ENCODE measurements at places on chromosomes 12 and 14.

- no peak for DNase-seq
Measured at GRCh38 chr12:67632005-67632404, 16.5 kb upstream of the DYRK2 start.

GRCh38 chr12:67758119-67758518, 109.6 kb downstream of the DYRK2 start:
- DNase-seq = no peak

DNA sequence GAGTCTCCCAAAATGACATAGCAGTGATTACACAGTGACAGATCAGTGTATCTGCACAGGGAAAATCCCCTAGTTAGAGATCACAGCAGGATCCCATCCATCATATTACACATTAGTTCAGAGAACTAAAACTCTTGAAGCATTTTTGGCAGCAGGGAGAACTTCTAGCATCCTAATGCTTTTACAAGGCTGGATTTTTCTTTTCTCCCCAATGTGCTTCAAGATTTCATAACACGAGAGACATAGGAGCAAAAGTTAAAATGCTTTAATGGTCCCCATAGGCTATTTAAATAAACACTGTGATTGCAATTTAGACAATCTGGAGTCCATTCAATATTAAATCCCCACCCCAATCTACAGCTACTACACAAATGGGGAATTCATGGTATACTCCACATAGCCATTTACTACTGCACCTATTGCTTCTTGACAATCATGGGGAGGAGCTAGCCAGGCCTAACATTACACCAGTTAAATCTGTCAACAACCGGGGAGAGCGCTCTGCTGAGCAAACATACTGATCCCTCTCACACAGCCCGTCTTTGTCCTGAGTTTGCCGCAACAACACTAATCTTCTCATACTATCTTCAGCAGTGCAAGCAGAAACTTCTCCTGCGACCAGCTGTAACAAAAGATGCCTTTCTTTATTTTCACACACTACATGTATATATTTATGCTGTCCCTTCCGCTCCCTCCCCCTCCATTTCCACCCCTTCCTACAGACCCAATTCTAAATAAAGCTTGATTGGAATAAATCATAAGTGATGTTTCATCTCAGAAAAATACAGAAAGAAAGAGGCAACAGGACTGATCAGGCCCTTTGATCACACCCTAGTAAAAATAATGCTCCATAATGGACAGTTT, 120.3 kb upstream of the SOX5 start:
- DNase-seq = no peak

- no peak for DNase-seq
Measured at GRCh38 chr12:3527181-3527580, 36.2 kb downstream of the PRMT8 start.

- no peak for DNase-seq
Measured at GRCh38 chr12:14961466-14962152, at the start of gene ARHGDIB. Gene ARHGDIB, minus strand, starts transcription at chr12:14961601. Its CDS starts 10,889 bp downstream, at chr12:14950712.

GRCh38 chr14:102672410-102672960, 80.0 kb downstream of the RCOR1 start:
- DNase-seq = no peak

GRCh38 chr14:31172084-31172483, 35.5 kb downstream of the HECTD1 start:
- no peak for DNase-seq

DNA sequence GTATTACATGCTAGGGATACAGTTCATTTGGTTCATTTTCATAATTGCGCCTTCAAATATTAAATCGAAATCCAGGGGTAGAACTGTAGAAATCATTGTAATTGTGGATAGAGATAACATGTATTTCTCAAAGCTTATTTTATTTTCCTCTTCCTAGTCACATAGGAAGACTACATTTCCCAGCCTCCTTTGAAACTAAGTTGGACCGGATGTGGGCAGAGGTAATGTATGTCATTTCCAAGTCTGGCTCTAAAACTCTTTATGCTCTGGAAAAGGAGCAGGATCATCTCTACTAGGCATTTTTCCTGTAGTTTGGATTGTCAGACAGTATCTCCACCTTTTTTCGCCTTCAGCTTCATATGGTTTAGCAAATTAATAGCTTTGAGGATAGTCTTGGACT, 70.1 kb upstream of the CRY1 start:
- DNase-seq = no peak

DNA sequence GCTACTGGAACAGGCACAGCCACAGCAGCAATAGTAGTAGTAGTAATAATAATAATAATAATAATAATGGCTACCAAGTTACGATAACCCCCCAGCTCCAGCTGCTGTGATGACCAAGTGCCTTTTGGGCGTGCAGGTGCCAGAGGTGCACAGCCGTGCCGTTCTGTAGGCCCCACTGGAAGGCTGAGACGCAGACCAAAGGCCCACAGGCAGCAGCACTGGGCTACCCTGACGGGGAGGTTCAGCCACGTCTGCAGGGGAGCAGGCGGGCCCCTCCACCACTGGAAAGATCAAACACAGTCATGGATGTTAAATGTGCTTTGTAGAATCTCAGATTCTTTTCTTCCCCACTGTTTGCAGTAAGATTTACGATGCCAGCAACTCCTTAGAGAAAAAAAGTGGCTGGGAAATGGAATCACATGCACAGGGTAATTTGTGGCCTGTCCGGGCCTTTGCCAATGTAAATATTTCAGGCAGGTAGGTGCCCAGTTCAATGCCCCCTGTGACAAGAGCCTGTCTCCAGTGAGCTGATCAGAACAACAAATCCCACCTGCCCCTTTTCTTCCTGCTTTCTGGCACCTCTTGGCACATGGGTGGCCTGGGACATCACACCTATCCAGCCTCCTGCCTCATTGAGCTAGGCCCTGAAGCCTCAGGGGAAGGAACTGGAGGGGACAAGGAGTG, 32.6 kb downstream of the CCDC85C start:
- no peak for DNase-seq

DNA sequence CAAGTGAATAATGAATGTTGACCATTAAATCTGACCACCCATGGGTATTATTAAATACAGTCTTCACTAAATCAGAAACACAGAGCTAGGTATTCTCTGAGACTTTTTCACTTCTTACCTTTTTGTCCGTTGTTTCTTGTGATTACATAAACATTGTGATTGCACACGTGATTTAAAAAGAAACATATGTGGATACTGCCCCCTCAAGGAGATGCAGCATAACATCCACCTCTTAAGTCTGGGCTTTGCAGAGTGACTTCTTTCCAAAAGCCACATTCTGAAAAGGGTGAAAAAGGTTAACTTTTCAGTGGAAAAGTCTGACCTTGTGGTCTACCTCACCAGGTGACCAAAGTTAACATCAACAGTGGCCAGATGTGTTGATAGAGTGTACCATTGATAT, 185.5 kb upstream of the FAR2 start:
- no peak for DNase-seq
